Inflammatory macrophage treated with lipopolysaccharide for 1 hour (primary cell): ENCODE measurements at places on chromosomes 2 and 18.

- DNase-seq, result peak; percentile 54
Observed at GRCh38 chr2:241272303-241273209, 42.9 kb downstream of the HDLBP start.

GRCh38 chr2:208039376-208040110, 14.2 kb upstream of the PLEKHM3 start:
- DNase-seq, result no peak

DNA sequence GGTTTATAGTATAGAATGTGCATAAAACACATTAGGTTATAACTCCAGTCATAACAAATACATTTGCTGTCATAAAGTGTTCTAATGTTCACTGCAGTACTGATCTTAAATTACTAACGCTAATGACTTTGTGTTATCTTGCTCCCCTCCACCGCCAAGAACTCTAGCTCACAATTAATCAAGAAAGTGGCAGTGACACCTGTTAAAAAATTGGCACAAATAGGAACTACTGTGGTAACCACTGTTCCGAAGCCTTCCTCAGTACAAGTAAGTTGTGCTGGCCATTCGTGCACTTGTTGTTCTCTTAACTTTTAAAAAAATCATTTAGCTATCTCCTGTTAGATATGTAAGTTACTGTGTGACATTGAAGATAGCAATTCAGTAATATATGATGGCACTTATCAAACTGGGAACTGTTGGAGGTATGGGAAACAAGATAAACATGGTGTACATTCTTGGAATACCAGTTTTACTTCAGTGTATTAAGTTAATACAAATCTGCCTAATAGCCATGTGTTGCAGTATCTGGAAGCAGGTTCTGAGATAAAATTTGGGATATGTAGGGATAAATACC, 41.2 kb downstream of the TAF4B start:
- no peak for DNase-seq

DNA sequence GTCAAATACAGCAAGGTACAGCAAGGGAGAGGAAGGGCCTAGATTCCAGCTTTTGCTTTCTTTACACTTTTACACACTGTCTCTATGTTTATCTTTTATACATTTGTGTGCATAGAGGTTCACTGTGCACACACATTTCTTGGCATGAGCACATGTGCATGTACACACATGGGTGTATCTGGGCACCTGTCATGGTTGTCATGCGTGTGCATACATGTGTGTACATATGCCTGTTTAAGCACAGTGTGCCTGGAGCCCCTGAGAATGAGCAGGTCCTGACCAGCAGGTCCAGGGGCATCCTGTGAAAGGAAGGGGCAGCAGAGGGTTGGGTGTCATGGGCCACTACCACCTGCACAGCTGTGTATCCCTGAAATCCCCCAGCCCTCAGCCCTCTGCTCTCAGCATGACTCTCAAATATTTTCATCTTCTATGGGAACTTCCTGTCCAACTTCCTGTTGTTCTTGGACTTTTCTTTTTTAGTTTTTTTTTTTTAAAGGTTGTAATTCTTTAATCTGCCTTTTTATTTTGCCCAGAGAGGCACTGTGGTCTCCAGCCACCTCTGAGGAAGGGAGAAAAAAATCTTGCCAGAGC, 97.0 kb upstream of the EPAS1 start:
- DNase-seq, result no peak

DNA sequence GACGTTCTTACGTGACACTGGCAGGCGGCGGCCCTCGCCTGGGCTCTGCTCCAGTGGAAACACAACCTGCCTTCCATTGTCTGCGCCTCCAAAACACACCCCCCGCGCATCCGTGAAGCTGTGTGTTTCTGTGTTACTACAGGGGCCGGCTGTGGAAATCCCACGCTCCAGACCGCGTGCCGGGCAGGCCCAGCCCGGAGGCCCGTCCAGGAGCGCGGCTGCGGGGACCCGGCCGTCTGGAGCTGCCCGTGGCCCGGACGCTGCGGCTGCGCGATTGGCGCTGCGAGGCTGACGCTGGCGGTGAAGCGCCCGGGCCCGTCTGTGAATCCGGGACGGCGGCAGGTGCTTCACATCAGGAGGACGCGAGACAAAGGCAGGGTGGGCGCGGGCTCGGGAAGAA, 670.3 kb upstream of the SALL3 start:
- DNase-seq, result no peak

GRCh38 chr18:73461780-73462059, 593.9 kb upstream of the NETO1 start:
- no peak for DNase-seq

GRCh38 chr2:19850056-19851050, 51.4 kb downstream of the TTC32 start:
- DNase-seq, result no peak

DNA sequence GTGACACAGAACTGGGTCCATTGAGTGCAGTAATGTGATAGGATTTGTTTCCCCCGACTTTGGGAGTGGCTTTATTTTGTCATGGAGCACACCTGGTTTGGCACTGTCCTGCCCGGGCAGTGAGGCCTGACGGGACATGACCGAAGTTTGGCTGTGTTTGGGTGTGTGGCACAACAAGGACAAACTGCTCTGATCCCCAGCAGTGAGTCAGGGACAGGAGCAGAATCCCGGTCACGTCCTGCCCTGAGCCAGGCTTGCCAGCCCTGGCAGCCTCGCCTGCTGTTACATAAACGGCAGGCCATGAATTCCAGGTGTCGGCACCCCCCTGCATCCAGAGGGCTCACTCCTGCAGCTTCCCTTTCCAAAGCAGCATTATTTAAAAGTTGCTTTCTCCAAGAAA, 45.7 kb downstream of the IMPA2 start:
- DNase-seq, result no peak

DNA sequence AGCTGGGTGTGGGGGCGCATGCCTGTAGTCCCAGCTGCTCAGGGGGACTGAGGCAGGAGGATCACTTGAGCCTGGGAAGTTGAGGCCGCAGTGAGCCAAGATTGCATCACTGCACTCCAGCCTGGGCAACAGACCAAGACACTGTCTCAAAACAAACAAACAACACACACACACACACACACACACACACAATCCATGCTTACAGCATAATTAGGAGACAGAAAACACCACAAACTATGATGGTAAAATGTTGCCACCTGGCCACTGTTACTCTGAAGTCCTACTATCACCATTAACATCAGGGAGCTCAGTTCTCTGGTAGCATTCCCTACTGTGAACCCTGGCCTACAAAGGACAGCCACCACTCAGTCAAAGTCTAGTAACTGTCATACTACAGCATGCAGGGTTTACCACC, 18.3 kb downstream of the DNPEP start:
- no peak for DNase-seq

DNA sequence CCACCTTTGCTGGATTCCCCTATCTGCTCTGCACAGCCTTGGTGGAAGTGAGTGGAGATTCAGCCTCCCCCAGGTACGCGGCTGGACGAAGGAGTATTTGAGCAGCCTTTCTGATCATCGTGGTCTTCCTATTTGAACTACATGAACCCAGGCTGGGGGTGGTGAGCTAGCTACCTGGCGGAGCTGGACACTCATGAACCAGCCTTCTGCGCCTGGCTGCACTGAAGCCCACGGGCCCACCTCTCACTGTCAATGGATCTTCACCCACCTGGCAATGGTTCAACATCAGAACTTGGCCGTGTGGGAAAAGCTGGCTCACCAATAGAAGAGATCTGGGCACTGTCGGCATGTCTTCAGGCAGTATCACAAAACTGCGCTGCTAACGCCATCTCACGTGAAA, 35.4 kb downstream of the ANKMY1 start:
- DNase-seq, result no peak

- no peak for DNase-seq
Observed at GRCh38 chr2:27805180-27805579, 33.7 kb downstream of the MRPL33 start.

DNA sequence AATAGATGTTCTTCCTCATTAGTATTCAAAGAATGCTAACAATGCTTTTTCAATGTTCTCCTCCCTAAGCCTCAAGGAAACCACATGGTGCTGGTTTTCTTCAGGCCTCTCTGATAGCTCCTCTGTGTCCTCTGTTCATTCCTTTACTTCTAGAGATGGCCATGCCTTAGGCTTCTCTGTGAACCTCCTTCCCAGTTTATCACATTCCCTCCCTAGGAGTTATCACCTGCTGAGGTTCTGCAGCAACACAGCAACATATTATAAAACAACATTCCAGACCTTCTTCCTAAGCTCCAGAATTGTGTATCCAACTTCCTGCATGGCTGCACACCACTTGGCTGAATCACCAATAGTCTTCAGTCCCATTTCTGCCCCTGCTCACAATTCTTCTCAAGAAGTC, 325.5 kb downstream of the IRS1 start:
- DNase-seq, result no peak

GRCh38 chr2:141055531-141055930, 1075.3 kb downstream of the LRP1B start:
- no peak for DNase-seq

- DNase-seq, result no peak
Observed at GRCh38 chr18:69564602-69565001, 163.9 kb downstream of the DOK6 start.

- no peak for DNase-seq
Observed at GRCh38 chr2:53286345-53286744, 481.3 kb upstream of the CHAC2 start.

GRCh38 chr2:39024833-39025232, 96.0 kb downstream of the SOS1 start:
- no peak for DNase-seq

- peak; percentile 77 for DNase-seq
Observed at GRCh38 chr2:101596333-101596732, 101.2 kb upstream of the MAP4K4 start.

DNA sequence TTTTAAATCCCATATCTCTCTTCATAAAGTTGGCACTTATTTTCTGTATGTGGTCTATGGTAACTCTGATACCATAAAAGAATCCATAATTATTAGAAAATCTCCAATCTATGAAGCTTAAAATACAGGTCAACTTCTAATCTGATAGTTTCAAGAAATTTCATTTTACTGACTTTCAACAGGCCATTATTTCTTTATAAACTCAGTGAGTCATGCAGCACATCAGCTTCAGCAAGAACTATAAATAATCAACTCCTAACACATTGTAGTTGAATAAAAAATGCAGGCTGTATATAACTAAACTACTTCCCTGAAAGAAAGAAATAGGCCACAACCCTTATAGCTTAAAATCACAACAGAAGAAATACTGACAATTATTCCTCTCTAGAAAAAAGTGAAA, 204.3 kb upstream of the CCDC150 start:
- no peak for DNase-seq

DNA sequence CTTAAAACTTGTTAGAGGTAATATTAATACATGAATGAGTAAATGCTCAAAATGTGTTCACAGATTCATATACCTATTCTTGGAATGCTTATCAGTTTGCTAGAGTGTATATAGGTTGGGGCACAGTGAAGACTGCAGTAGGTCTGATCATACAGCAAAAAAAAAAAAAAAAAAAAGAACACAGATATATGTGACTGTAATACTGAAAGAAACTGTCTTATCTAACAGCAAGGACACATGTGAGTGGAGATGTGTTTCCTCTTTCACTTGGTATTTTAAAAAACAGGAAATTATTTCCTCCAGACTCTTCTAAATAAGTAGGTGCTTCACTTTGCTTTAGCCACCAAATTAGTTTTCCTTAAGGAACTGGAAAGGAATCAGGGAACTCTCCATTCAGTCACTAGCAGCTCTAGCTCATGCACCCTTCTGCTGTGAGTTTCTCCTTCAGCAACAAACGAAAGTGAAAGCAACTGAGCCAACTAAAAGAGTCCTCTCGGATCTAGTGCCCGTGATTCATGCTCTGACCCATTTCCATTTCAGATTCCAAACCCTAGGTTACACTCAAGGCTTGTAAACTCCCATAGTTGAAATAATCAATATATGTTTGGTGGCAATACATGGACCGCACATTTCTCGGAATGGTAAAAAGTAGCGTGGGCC, 98.5 kb downstream of the DSEL start:
- DNase-seq, result peak; percentile 15

GRCh38 chr2:147479358-147479757, 365.5 kb upstream of the ACVR2A start:
- no peak for DNase-seq

DNA sequence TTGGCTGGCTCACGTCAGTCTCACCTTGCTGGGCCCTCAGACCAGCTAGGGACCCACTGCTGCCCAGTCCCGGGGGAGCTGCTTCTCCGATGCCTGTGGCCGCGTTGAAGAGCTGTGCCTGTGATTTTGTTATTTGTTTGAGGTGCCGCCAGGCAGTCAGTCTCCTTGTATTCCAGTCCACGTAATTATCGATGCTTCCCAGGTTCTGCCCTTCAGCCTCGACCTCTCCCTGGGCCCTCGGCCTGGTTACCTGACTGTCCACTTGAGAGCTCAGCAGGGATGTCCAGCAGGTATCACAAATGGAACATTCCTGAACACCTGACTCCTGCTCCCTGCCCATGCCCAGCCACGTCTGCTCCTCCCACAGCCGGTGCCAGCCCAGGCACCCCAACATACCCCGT, 195.9 kb upstream of the HS6ST1 start:
- DNase-seq, result no peak

GRCh38 chr18:35121531-35121930, 80.3 kb downstream of the MAPRE2 start:
- DNase-seq, result no peak

GRCh38 chr18:11064106-11064505, 85.3 kb downstream of the PIEZO2 start:
- DNase-seq, result no peak

GRCh38 chr2:196481324-196481697, 158.2 kb upstream of the CCDC150 start:
- no peak for DNase-seq

- no peak for DNase-seq
Observed at GRCh38 chr2:216426938-216427337, 14.7 kb downstream of the SMARCAL1 start.

GRCh38 chr2:58030771-58031170, 15.8 kb upstream of the VRK2 start:
- no peak for DNase-seq

- no peak for DNase-seq
Observed at GRCh38 chr2:72132981-72133720, 14.5 kb downstream of the CYP26B1 start.

- DNase-seq, result no peak
Observed at GRCh38 chr2:241658296-241658695, 20.8 kb downstream of the ATG4B start.

DNA sequence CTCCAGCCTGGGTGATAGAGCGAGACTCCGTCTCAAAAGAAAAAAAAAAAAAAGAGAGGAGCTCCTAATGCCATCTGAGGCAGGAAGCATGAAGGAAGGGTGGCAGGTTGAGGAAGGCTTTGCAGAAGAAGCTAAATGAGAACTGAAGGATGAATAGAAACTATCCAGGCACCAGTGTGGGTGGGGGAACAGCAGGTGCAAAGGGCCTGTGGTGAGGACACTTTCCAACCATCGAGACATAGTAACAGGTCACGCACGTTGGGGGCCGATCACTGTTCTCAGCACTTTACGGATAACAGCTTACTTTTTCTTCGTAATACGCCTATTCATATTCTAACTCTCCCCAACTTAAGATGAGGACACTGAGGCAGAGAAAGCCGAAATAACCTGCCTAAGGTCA, 58.4 kb downstream of the NGEF start:
- DNase-seq, result no peak

- DNase-seq, result no peak
Observed at GRCh38 chr2:14543284-14543683, 89.2 kb upstream of the LRATD1 start.

- peak; percentile 13 for DNase-seq
Observed at GRCh38 chr18:54805571-54806334, 22.5 kb upstream of the RAB27B start.
